ENCODE measurements at places on chromosomes 3 and 15.

DNA sequence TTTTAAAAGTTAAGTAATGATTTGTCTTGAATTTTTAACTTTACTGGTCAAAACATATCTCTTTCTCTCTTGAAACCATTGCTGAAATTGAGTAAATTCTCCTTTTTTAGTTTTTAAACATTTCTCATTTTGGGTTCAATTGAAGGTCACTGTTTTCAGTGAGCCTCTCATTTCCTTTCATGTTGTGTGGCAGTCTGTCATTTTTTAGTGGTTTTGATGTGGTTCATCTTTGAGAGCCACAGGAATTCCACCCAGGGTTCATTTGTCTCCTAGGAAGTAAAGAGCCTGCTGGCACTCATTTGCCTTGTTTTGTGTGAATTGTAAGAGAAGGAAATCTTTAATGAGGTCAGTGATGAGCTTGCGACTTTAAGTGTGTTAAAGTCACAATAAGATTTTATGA is 10.4 kb downstream of the CLDN11 start:
- DNase-seq = no peak

- DNase-seq = no peak
Measured at GRCh38 chr3:149512073-149512782, 37.7 kb downstream of the TM4SF4 start.

DNA sequence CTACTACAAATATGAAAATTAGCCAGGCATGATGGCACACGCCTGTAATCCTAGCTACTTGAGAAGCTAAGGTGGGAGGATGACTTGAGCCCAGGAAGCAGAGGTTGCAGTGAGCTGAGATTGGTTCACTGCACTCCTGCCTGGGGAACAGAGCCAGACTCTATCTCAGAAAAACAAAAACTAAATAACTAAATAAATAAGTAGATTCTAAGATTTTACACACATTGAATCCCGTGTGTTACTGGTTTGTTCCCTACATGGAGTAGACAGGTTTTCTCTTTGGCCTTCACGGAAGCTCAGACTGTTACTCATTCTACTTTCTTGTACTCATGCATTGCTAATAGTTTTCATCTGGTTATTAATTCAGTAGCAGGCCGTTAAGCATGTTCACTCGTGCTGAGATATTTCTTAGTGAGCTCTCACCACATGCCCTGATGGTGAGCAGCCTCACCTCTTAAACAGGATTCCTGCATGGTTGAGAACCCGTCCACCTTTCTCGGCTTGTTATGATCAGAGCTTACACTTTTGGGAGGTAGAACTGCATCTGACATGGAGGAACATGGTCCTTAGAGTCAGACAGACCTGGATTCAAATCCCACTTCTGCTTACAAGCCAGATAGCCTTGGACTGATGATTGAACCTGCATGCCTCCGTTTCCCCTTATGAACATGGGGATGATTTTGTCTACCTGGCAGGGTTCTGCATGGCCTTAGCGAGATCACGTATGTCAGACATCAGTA is 49.1 kb downstream of the CMTM7 start:
- DNase-seq = no peak

- DNase-seq = no peak
Measured at GRCh38 chr3:9135526-9135925, 113.9 kb downstream of the SRGAP3 start.

DNA sequence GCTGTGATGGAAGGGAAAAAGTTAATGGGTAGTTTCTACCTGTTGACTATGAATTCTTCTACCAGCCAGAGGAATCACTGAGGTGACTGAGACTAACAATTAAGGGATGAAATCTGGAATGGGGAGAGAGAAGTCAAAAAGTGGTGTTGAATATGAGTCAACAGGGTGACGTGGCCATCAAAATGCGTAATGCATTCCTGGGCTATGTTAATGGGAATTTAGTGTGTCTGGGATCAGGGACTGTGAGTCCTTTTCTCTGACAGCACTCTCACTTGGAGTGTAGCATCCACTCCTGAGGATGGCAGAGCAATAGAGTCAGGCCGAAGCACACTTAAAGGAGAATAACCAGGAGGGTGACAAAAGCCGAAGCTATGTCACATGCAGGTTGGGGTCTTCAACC is 60.4 kb downstream of the MESD start:
- DNase-seq = no peak

- no peak for DNase-seq
Measured at GRCh38 chr15:98333251-98333650, 315.1 kb upstream of the IGF1R start.

- DNase-seq = no peak
Measured at GRCh38 chr3:8766148-8766547, 3.3 kb downstream of the OXTR start.

DNA sequence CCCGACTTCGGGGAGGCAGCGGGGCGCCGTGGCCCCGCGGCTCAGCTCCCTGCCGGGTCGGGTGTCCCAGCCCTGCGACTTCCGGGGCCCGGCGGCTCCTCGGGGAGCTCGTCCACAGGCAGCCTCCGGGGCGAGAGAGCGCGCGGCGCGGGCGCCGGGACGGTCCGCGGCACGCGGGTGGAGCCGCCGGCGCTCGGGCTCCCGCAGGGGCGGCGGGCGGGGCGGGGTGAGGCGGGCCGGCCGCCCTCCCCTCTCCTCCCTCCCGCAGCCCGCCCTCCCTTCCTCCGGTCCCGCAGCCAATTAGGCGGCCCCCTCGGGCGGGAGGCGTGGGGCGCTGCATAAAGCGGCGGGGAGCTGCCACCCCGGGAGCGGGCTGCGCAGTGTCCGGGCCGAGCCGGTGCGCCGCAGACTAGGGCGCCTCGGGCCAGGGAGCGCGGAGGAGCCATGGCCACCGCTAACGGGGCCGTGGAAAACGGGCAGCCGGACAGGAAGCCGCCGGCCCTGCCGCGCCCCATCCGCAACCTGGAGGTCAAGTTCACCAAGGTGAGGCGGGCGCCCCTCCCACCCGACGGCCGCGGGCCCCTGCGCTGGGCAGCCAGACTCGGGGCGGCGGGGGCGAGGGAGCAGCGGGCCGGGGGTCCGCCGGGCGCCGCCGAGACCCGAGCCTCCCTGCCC is at the start of gene ALDH1A3:
TSS of gene ALDH1A3 (plus strand) at position 368 of the 675 bp plus-strand sequence. CDS start at position 445, 77 bp downstream.
- no peak for DNase-seq

DNA sequence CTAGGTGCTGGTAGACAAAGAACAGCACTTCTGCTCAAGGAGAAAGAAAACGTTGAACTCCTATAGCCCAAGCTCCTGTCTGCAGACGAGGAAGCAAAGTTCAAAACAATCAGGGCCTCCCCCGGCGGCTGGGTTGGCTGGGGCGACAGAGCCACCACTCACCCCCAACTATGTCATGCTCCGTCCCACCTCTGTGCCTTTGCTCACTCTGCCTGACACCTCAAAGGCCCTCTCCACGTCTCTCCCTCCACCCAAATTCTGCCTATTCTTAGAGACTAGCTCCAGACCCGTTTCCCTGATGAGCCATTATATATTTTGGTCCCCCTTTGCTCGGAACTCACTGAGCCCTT is 304.3 kb downstream of the TLE3 start:
- DNase-seq = no peak

GRCh38 chr3:98740324-98740723 is 22.8 kb upstream of the ST3GAL6 start:
- DNase-seq = no peak

DNA sequence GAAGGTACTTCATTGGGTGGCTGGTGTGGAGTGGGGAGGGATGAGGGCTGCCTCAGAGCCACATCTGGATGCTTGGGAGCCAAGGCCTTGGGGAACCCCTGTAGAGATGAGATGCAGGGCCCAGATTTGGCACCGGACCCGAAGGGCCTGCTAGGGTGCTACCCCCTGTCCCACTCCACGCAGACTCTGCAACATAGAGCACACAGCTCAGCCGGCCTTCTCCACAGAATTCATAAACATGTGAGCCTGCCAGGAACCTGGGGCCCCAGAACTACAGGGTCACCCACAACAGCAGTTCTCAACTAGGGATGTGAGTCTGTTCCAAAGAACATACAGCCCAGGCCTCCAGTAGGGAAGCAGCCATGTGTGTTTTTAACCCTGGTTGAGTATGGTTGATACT is 62.8 kb downstream of the LRIG1 start:
- DNase-seq = no peak

DNA sequence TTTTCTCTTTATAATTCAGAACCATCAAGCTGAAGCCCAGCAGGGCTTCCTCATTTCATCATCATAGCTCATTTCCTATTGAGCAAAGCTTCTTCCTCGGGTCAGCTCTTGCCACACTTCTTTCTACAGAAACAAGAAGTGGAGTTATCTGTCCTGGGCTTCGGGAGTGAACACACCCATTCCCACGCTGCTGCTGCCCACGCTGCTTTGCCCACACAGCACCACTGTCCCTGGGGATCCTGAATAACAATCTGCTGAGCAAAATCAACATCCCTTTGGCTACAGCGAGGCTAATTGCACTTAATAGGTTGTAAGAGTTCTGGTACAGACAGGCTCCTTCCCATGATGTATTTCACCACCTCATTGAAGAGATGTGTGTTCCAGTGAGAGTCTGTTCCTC is 23.7 kb downstream of the CEP19 start:
- no peak for DNase-seq
